ENCODE measurements at places on chromosomes 3 and 15.

GRCh38 chr3:41434781-41435180, 235.5 kb downstream of the CTNNB1 start:
- DNase-seq: peak; percentile 21

- DNase-seq: no peak
Observed at GRCh38 chr3:167030082-167030725, 349.9 kb downstream of the ZBBX start.

DNA sequence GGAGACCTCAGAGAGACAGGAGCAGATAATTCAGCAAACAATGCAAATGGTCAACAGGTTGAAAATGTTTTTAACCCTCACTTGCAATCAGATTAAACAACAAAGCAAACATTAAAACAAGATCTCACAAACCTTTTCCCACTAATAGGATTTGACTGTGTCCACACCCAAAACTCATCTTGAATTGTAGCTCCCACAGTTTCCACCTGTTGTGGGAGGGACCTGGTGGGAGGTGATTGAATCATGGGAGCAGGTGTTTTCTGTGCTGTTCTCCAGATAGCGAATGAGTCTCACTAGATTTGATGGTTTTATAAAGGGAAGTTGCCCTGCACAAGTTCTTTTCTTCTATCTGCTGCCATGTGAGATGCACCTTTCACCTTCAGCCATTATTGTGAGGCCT, 1.3 kb upstream of the LYSMD4 start:
- no peak for DNase-seq

DNA sequence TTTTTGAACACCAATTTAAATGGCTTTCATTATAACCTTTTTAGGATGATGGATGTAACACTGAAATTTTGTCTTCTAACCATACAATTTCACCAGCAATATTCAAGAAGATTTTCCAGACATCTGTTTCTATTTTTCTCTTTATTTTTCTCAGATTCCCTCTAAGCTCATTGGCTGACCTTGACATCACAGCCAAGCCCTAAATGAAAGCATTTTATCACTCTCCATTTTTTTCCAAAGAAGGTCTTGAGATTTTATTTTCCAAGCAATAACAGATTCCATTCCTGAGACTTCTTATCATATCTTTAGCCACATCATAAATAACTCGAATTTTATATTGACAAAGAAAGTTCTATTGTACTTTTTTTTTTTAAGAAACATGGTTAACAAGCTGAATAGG, 392.6 kb upstream of the THBS1 start:
- no peak for DNase-seq

DNA sequence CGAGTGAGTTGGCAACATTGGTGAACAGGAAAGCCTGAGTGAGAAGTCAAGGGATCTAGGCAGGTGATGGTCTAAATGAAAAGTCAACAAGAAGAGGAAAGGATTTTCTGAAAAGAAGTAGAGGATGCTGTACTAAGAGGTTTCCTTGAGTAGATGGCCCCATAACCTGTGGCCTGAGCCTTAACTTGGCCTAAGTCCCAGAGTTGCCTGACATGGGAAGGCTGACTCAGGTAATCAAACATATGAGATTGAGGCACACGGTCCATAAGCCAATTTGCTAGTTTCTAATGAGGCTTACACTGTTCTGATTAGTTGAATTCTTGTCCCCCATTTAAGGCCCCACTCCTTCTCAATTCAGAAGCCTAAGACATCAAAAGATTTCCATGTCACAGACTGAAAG, 262.5 kb upstream of the LMCD1 start:
- no peak for DNase-seq

GRCh38 chr3:162729686-162730085, 1233.1 kb downstream of the OTOL1 start:
- no peak for DNase-seq

GRCh38 chr3:26428992-26429391, 193.6 kb upstream of the LRRC3B start:
- DNase-seq: no peak

- peak; percentile 81 for DNase-seq
Observed at GRCh38 chr3:195352895-195353488, 82.0 kb upstream of the XXYLT1 start.

DNA sequence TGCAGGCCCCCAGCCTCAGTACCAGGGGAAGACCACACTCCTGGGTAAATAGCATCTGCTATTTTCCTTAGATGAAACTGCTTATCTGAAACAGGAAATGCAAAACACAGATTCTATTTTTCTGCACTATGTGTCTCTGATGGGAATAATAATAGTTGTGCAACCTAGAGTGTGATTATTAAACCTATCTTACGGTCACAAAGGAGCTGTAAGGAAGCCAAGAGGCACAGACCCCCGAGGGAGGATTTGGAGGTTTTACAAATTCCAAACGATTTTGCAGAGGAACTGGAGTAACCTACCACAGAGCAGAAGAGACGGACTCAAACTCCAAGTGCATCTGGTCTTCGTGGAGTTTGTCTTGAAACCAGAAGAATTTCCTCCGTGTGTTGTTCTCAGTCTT, 14.1 kb upstream of the APOD start:
- DNase-seq: no peak

DNA sequence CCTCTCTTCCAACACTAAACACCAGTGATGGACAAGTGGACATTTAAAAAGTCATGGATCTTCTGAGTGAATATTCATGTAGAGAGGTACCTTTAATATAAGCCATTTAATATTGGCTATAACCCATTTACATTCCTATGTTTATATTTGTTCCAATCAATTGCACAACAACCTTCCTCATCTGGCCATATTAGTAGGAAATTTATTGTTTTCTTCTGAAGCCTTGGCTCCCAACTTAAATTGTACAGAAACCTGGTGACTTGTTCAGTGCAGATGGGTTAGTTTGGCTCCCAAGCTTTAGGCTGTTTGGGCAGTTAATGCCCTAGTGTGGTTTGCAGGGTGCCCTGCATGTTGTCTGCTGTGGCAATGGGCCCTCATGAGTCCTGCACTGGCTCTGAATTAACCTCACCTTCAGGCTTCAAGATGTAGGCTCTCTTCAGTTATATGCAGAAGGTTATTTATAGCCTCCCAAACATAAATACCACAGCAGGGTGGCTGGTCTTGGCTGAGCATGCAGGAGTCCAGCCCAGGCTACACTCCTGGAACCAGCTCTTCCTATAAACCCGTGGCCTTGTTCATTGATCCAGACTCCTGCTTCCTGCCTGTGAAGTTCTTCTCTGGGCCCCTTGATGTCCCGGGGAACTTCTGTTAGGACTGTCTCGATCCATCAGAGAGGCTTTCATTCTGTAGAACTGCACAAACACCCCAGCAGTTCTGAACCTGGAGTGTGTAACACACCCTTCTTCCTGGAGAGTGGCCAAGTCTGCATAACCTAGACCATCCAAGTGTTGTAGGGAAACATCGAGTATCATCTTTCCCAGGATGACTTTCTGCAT, 57.0 kb downstream of the DUT start:
- DNase-seq: peak; percentile 27

DNA sequence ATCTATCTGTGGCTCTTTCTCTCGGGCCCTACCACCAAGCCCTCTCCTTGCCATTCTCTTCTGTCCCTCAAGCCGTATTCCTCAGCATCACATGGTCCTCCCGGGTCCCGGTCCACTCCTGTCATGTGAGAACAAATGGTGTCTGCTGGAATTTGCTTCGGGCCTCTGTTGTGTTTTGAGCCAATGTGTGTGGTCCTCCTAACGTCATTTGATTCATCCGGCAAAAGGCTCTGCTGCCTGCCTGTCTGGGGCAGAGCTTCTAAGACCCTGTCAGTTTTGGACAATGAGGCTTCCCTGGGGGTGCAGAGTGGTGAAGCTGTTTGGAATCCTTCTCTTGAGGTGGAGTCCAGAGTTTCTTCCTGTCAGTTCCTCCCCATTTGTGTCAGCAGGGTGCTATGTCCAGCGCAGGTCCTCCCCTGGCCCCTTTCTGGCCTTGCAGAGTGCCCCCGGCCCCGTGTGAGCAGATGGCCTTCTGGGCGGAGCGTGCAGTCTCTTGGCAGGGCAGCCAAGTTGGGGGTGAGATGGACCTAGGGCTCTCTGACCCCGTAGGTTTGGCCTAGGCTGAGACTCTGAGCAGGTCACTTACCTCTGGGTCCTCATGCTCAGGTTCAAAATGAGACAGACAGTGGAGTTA, 93.6 kb downstream of the APBA2 start:
- DNase-seq: no peak

DNA sequence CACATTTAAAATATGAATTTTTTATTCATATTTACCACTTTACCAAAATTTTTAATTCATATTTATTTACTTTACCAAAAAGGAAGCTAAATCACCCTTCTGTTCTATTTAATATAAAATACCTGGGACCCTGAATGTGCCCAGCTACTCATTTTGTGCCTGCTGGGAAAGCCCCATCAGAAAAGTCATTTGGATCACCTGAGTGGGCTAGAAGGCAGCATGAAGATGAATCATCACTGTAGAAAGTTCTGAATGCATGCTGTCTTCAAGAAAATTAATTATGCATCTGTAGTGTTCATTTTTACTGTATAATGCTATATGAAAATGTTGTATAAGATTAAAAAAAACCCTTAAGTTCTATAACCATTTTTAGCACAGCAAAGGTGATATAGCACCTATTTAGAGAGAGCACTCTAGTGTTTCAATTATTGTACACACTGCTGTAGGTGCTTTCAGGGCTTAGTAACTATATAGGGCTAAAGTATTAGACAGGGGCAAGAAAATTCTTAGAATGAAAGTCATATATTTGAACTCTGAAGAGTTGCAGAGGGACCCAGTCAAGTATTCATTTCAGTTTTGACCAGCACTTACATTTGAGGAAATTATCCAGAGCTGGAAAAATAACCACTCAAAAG, 175.1 kb downstream of the NFKBIZ start:
- no peak for DNase-seq

DNA sequence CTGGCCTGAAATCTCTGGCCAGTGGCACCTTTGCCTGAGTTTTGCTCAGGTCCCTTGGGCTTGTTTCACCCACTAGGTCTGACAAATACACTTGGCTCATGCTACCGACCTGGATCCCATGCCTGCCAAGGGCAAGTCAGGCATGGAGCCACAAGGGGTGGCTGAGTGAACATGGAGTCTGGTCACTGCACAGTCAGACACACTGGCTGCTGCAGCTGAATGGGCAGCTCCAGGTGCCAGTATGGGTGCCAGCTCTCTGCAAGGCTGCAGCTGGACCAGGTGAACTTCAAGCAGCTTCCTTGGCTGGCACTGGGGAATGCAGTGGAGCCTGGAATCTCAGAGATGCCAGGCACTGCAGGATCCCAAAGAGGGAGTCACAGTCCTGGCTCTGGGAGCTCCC, 170.3 kb downstream of the NECTIN3 start:
- DNase-seq: no peak

GRCh38 chr15:51879555-51879954, 50.1 kb downstream of the TMOD3 start:
- DNase-seq: peak; percentile 29

- no peak for DNase-seq
Observed at GRCh38 chr3:197432384-197433127, 123.2 kb downstream of the BDH1 start.

DNA sequence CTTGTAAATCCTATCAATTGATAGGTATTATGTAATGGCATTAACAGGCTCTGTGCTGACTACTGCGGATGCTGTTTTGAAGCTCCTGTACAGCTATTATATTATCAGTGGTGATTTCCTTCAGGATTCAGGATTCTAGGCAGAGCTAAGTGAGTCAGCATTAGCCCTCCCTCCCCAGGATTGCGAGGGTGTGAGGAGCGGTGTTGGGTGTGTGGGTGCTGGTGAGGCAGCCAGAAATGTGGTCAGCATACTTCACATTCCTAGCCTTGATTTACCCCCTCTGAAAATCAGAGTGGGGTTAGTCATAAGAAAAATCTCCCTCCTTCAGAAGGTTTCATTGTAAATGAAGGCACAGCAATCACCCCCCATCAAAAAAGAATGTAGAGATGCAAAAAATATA, 72.5 kb downstream of the SNTN start:
- DNase-seq: peak; percentile 95

DNA sequence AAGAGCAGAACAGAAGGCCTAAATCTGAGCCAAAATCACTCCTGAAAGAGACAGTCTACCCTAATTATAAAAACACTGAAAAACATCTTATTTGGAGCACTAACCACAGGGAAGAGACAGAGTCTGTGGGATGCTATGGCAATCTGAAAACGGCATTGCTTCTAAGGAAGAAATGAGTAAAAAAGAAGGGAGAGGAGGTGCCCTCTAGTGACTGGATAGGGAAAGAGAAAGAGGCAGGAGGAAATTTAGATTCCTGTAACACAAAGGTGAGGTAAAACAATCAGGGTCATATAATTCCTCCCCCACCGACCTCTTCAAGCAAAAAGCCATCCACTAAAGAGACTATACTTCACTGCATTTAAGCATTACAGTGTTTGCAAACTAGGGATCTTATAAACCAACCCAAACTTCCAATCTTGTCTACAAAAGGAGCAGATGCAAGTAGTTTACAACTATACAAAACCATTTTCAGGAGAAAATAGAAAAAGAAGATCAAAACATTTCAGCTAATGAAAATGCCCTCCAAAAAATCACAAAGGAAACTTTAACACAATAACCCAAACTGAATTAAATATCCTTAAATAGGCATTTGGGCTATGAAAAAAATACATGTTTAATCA, 32.6 kb downstream of the HACD2 start:
- DNase-seq: peak; percentile 46

DNA sequence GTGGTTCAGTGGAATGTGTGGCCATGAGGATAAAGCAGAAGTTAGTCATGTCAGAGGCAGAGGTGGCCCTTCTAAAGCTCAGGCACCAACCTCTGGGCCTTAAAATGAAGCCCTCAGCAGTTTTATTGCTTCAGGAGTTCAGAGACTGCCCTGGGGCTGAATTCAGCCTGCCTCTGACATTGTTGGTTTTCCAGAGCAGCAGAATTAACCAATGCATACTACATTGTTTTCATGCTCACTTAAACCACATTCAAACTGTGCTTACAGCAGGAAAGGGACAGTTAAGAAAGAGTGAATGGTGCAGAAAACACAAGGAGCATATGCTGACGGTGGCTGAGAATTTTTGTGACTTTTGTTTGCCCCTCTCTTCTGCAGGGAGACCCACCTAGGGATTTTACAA, 320.2 kb downstream of the CHST2 start:
- no peak for DNase-seq

GRCh38 chr3:170866499-170866898, 3.5 kb downstream of the RPL22L1 start:
- DNase-seq: no peak

DNA sequence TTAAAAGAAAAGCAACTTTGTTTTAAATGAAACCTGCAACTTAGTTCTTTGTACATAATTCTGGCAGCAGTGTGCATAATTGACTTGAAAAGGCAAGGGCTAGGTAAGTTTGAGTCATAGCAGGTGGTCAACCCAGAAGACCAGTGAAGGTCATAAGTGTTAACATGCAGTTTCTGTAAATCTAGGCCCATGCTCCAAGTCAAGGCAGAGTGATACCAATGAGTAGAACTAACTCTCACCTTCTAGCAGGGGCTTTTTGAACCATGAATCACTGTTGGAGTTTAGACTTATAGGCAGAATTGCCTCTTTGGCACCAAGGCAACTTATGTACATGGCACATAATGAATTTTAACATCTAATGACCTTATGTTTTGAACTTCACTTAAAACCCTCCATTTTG, 29.5 kb upstream of the IL20RB start:
- no peak for DNase-seq

Measured in AG08395 (cell line).